ENCODE measurements at places on chromosomes 4 and X.

DNA sequence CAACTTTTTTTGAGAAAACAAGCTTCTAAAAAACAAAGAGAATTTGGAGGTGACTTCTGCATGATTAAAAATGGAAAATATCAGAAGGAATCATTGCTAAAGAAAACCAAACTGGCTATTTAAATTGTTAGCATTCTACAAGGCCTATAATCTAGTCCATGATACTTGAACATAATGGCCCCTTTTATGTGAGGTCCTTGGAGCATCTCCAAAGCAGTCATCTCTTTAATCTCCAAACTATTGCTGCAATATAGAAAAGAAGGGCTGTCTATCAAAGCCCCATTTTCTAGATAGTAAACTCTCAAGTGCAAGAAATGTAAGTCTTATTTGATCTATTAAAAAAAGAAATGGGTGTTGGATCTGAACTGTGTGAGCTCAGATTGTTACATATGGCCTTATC is 615.1 kb downstream of the CENPC start:
- DNase-seq = no peak

DNA sequence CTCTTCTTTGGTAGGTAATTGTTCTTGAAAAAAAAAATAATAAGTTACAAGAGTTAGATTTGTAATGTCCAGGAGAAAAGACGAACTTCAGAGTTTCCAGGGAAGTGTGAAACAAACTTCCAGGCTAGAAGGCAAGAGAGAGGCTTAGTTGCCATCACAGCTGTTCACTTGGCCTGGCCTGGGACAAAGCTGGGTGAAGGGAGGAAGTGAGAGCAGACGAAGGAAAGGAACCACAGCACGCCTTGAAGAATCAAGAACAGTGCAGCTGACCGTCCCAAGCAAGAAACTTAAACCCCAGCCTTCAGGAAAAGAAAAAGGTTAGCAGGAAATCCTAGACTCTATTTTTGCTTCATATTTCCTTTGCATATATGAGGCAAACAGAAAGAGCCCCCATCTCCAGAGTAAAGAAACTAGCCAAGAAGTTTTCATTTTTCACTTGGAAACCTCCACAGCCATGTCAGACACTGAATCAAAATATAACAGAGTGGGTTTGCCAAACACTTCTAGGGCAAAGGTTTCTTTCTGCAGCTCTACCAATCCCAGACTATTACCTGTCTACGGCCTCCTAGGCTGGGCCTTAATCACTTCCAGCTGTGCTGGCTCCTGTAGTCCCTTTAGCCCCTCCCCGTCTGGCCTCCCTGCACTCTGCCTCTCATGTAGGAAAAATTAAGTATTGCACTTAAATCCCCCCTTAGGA is 209.6 kb downstream of the SPATA18 start:
- DNase-seq = no peak

DNA sequence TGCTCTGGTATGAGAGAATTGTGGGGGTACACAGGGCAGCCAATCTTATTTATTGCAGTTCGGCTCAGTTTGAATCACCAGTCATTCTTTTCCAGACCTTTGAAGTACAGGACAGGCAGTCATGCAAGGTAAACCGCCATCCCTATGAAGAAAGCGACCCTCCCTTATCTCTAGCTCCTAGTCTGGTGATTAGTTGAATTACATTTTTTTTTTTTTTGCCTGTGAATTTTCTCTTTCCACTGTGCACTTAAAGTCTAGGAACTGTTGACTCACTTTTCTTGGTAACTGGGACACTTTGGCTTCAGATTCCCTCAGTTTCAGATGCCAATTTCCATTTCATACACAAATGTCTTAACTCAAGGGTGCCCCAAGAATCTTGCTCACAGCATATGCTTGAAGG is 82.4 kb upstream of the FAM9C start:
- no peak for DNase-seq

GRCh38 chr4:41160012-41160789 is 54.1 kb downstream of the APBB2 start:
- no peak for DNase-seq

GRCh38 chr4:173254646-173255045 is 79.5 kb downstream of the HMGB2 start:
- DNase-seq = no peak
